ENCODE measurements at places on chromosomes 3 and 15.

GRCh38 chr3:140943781-140944552, 2.3 kb downstream of the SLC25A36 start:
- no peak for DNase-seq

DNA sequence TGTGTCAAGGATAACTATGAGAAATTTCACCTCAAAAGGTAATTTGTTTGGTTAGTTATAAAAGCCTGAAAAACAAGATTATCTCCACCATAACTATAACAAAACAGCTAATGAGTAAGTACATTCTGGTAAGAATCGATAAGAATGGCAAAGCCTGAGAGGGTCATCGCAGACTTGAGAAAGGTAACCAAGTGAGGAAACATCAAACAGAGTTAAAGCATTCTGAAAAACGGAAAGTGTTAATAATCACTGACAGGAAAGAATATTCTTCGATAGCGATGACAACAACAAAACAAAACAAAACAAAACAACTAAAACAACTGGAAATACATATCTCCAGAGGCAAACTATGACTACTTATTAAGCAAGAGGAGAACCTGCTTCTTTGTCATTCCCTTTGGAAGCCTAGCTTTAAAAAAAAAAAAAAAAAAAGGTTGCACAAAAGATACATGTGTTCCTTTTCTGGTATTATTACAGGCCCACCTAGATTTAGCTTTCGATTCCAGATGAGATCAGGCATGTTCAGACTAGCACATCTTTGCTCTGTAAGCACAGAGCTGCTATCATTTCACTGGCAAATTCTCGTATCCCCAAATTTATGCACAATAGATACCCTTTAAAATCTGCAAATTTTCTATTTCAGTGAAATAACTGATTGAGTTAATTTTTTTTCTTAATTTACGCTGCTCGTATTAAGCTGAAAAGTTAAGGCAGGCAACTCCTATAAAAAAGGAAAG, 155.6 kb downstream of the TIGIT start:
- DNase-seq, result no peak

GRCh38 chr15:67396114-67396513, 124.8 kb upstream of the C15orf61 start:
- DNase-seq, result no peak

- DNase-seq, result no peak
These were observed 296.5 kb downstream of the SLC9A9 start for GRCh38 chr3:143551761-143552160.

GRCh38 chr3:64163755-64164148, 61.5 kb downstream of the PRICKLE2 start:
- DNase-seq, result no peak

DNA sequence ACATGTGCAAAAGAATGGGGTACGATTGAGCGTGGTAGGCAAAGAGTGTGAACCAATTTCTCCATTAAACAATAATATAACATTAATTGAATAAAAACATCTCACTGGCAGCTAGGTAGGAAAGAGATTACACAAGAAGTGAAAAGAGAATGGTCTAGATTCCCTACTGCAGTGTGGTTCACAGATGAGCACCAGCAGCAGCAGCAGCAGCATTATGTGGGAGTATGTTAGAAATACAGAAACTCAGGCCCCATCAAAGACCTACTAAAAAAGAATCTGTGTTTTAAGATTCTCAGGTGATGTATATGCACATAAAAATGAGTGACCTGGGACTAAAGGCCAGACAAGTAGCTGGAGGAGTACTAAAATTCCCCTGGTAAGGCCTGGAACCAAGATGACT, 118.2 kb downstream of the ADAM10 start:
- DNase-seq, result no peak

GRCh38 chr3:86563400-86563970, 427.5 kb downstream of the VGLL3 start:
- DNase-seq, result no peak

DNA sequence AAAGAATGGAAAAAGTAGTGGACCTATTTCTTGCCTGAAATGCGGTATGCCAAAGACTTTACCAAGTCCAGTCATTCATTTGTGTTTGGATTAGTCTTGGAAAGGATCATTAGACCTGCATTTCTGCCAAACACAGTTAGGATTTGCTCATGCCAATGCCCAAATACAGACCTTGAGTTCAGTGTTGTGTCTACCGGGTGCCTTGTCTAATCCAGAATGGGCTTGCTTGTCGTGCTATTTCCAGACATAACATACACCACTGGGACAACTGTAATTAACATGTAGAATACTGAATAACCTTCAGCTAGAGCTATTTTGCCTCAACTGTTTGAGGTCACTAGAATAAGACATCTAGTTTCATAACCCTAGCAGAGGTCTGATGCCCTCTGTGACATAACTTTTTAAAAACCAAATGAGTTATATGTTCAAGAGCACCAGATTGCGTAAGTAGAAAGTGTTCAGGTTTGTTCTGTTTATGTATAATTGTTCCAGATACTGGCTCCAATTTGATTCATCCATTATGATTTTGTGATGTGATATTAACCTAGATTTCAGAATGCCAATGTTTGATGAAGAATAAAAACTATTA, 145.3 kb upstream of the DPH6 start:
- DNase-seq, result no peak

DNA sequence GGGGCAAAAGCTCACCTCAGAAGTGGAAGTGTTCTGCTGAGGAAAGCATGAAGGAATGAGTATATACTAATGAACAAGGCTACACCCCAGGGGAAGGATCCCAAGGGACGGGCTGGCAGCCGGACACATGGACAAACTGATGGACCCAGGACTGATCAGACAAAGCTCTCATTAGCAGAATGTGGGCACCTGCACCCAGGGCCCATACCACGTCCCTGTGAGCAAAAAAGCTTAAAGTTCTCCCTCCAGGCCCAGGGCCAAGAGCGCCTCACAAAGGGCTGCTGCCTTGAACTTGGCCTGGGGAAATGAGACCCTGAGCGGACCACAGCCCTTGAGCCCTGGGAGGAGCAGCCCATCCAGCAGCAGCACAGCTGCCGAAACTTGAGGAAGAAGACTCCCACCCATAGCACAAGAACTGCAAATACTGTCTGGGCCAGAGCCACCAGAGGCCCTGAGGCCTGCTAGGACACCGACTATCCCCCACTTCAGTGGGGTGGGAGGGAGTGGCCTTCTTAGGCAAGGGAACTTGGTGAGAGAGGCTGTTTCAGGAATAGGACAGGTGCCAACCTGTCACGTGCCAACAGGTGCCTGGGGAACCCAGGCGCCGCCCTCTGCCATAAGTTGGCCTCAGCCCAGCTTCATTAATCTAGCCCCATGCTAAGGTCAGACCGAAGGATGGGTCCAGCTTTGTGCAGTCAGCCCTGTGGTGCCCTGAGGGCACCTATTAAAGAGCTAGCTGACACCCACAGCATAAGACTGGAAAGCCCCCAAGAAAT, 2.3 kb upstream of the GMPPB start:
- no peak for DNase-seq

GRCh38 chr15:75437721-75438120, 13.8 kb downstream of the SIN3A start:
- DNase-seq, result no peak

DNA sequence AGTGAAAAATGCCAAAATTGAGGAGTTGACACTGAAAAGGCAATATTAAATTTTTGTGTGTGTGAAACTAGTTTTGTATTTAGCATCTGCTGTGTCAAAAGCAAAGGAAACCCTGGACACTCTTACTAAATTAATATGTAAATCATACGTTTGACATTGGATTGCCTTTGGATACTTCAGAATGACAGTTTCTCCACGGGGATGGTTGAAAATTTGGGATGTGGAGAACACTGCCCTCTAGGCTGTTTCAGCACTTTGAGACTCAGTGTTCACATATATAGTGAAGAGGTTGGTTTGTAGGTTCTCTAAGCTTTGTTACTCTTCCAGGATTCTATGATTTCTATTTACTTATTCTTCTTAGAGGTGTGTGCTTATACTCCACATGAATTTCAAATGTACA, 3.0 kb downstream of the ROBO2 start:
- no peak for DNase-seq

- no peak for DNase-seq
These were observed 283.9 kb upstream of the THBS1 start for GRCh38 chr15:39296955-39297354.

DNA sequence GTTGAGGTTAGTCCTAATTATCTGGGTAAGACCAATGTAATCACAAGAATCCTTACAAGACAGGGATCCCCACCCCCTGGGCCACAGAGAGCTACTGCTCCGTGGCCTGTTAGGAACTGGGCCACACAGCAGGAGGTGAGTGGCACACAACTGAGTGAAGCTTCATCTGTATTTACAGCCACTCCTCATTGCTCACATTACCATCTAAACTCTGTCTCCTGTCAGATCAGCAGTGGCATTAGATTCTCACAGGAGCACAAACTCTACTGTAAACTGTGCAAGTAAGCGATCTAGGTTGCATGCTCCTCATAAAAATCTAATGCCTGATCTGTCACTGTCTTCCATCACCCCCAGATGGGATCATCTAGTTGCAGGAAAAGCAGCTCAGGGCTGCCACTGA, 58.5 kb upstream of the CRBN start:
- no peak for DNase-seq

DNA sequence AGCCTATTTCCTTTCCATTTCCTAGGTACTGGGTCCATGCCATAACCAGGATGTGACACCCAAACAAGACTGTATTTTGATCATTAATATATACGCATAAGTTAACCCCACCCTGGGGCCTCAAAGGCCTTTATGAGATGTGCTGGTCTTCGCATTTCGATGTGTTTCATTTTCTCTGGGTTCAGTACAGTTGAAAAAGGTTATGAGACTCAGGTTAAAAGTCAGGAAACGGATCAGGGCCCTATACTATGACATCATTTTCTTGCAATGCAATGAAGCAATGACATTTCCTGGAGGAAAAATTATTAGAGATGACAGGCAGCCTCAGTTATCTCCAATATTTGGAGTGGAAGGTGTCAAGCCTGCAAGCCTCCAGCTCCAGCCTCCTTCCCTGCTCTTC, 31.7 kb downstream of the TMEM212 start:
- DNase-seq, result no peak

DNA sequence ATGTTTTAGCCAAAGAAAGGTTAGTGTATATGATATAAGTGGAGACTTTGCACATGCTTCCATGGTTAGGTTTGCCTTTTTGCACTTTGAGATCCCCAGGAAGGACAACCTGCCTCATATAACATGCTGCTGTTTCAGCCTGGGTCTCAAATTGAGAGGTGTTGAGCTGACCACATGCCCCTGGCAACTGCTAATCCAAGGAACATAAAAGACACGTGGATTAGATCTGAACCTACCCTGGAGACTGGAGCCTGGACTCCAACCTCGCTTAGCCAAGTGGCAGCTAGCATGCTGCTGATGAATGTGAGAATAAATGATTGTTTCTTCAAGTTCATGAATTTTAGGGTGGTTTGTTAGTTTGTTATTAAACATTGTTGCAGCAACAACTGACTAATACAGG, 301.8 kb upstream of the TBC1D5 start:
- DNase-seq, result no peak

GRCh38 chr3:85864896-85865295, 906.1 kb downstream of the CADM2 start:
- DNase-seq, result no peak

DNA sequence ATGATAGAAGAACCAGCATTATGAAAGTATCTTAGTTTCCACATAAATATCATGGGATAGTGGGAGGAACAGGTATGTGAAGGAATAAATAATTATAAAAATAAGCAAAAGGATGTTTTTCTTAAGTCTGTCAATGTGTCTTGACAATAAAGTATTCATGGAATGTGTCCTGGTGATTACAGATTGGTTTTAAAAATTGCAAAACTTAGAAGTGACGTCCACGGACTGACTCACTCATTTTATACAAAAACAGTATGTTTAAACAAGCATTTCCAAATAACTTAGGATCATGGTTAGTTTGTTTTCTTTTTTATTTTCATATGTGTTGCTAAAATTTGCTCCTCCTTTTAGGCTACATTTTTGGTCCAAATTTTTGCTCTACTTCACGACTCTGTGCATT, 687.0 kb upstream of the NECTIN3 start:
- no peak for DNase-seq

DNA sequence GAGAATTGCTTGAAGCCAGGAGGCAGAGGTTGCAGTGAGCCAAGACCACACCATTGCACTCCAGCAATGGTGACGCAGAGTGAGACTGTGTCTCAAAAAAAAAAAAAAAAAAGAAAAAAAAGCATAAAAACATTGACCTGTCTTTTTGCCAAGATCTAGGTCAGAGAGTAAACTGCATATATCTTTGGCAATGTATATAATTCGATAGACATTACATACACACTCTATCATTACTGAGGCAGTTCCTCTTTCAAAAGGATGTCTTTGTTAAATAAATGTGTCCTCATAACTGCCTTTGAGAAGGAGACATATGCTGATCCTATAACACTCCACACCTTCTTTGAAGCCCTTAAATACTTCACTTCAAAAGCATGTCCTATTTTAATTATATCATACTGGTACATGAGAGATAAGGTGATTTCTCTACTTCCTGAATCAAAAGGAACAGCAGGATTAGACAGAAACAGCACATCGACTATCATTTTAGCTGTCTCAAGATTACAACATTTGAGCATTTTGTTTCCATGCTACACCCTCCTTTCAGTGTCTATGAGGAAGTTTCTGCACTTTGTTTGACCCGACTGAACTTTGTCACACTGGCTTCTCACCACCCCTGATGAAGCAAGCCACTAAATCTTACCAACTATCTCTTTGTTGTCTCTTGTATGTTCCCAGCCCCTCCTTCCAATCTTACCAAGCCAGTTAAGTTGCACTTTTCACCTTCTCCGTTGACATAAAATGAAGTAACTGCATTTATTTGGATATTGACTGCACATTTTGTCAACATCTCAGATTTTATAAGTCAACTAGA, 335.8 kb downstream of the MECOM start:
- no peak for DNase-seq

- no peak for DNase-seq
These were observed 204.8 kb downstream of the KCNMB2 start for GRCh38 chr3:178741020-178741419.

DNA sequence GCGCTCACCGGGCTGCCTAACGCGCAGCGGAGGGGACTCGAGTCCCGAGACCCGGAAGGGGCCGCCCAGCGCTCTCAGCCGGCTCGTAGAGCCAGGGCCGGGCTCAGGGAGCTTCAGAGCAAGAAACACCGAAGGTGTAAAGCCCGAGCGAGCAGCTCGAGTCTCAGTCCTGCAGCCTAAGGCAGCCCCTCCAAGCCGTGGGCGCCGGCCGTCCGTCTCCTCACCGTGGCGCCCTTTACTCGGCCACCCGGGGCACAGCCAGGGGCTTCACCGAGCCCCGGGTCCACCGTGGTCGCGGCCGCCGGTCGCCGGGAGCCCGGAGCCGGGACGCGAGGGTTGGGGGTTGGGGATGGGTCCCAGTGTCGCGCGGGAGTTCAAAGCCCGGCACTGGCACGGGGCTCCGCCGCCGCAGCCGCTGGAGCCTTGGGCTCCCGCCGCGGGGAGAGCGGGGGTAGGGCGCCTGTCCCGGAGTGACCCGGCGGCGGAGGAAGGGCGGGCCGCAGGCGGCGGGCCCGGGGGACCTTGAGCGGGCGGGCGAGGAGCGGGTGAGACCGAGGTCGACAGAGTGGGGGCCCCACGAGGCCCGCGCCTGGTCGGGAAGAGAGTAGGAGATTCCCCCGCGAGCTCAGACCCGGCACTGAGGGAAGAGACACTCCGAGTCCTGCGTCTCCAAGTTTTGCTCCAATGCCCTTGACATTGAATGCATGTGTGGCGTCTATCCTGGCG, 26.9 kb upstream of the THRB start:
- no peak for DNase-seq
